ENCODE measurements at places on chromosomes 3 and 15.

DNA sequence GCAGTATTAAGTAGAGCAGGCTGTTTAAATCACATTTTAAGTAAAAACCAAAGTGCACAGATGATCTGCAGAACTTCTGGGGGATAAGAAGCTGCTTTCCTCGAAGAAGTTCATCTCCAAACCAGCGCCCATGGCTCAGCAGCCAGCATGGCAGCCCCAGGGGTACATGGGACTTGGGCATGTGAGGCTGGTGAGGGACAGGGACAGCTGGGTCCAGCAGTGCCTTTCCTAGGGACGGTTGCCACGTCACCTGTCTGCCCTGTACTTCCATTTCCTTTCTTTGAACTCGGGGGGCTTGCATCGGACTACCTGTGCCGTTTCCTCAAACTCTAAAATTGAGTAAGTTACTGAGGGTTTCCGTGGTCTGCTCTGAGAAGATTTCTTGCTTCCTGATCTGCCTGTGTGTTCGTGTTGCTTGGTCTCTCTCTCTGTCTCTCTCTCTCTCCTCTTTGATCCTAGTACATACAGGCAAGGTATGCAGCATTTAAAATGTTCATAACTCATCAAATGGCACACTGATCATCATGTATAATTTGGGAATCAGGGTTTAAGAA, 67.6 kb downstream of the IGF1R start:
- DNase-seq: peak; percentile 12

DNA sequence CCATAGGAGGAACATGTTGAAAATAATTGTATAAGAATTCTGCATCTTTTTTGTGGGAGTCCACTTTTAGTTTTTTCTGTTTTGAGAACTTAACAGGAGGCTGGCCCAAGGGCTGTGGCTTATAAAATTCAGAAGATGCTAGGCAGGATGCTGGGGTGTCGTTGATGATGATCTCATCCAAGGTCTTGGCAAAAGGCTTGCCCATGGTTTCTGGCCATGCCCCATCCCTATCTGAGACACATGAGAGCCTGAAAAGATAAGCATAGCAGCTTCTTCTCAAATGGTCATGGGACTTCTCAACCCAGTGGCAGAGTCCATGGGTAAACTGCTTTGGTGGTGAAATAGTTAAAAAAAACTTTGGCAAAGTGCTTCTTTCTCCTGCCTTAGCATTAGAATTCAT, 35.2 kb downstream of the CMSS1 start:
- DNase-seq: no peak

- DNase-seq: no peak
These were observed 42.4 kb downstream of the MAP2K1 start for GRCh38 chr15:66429117-66429516.

DNA sequence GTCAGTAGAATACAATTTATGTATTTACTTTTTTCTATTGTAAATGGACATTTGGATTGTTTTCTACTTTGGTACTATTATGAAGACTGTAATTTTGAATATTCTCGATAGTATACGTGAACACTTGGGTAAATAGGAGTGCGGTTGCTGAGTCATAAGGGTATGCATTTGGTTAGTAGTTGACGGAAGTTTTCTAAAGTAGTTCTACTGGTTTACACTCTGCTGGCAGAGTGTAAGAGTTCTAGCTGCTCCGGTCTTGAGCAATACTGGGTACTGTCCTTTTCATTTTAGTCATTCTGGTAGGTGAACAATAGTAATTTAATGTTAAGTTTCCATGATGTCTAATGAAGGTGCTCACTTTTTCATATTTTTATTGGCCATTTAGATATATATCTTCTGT, 70.0 kb downstream of the MEF2A start:
- no peak for DNase-seq

- DNase-seq: no peak
These were observed 98.1 kb upstream of the CLSTN2 start for GRCh38 chr3:139836698-139837464.

DNA sequence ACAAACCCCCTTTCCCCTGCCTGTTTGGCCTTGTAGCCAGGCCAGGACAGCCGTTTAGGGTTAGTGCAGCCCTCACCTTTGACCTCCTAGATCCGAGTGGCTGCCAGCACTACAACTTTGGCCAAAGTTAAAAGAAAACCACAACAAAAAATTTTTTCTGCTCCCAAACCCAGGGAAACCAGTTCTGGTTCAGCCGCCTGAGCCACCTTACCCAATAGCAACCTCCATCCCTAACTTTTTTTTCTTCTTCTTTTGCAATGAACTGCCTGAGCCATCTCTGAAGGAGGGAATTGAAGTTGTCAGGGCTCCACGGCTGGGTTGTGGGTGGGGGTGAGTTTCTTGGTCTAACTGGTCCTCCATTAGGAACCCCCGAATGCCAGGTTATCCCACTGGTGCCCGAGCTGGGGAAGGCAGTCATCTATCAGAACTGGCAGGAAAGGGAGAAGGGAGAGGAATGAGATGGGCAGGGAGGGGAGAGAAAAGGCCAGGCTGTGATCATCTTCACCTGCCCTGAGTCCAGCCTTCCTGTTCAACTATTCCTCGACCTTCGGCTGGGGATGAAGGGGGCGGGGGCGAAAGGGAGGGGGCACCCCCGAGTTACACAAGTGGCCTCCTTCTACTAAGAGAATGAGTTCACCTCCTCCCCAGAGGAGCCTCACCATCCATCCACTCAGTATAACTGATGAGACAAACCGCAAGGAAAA, 6.2 kb upstream of the NR2F2 start:
- DNase-seq: no peak

DNA sequence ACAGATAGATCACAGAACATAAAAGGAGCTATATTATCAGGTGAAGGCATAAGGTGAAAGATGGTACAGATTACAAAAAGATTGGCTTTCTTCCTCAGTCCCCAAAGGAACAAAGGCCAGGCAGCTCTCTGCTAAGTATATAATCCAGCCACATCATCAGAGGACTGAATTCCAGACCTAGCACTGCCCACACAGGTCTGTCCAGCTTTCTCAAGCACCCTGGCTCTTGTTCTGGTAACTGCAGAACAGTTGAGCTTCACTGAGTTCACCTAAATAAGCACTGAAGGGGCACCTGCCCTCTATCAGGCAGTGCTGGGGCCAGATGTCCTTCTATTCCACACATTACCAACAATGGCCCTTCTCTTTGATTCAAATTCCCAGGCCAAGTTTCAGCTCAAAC, 6.3 kb downstream of the DUOXA1 start:
- DNase-seq: no peak

DNA sequence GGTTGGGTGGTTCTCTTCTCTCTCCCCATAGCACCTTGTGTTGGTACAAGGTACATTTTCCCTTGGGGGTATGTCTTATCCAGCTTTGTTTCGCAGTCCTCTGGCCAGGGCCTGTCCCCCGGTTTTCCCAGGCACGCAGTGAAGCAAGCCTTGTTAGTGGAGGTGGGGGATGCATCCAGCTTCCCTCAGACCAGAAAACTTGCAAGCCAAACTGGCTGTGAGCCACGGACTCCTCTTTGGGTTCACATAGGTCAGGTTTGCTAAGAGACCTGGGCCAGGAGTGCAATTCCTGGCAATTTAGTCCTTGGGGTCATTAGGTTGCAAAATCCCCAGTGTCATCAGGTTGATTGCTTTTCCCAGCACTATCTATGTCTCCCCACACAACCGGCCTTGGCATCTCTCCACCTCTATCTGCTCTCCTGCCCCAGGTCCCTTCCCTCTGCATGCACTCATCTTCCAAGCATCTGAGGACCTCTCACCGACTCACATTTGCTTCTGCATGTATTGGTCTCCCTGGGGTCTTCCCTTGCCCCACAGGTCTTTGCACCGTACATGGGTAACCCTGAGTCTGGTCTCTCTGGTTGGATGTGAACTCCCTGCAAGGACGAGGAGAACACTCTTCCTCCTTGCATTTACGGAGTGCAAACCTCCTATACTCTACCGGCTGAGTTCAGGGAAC, 34.2 kb downstream of the BCL2L10 start:
- no peak for DNase-seq

DNA sequence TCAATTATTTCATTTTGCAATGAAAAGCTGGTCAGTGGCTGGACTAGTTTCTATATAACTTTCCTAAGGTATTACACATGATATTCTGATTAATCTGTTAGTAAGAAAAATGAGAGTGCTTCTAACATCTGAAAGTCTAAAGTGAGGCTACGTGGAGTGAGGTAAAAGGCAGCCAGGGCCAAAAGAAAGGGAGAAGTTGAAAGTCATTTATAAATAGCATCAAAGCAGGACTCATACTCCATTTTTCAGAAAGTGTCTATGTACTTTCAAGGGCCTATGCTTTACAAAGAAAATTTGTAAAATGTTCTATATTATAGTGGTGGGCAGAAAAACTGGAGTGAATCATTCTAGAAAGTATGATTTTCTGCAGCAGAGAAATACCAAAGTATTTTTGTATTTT, 80.0 kb downstream of the CSNK1G1 start:
- DNase-seq: no peak

GRCh38 chr15:41183581-41183980, 47.0 kb downstream of the EXD1 start:
- DNase-seq: no peak

DNA sequence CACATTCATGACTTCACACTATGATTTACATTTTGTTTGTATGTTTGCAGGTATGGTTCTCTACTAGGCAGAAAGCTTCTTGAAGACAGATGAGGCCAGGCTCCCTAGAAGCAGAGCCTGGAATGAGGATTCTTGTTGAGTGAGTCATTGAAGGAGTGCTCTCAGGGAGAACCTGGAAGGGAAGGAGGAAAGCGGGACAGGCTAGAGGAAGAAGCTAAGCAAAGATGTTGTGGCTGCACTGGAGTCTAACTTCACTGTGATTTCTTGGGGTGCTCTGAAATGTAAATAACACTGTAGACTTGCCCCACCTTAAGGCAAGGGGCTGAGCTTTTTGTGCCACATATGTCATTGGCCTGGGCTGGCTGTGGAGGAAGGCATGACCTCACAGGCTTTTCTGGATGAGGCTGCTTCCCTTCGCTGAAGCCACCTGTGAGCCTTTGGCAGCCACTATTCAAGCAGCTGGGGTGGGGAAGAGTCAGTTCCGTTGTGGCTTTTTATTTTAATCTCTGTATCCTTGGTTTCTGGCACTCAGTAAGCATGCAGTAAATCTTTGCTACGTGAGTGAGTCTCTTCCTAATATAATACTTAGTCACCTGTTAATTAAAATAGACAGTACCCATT, 307.3 kb downstream of the SV2B start:
- peak; percentile 9 for DNase-seq

DNA sequence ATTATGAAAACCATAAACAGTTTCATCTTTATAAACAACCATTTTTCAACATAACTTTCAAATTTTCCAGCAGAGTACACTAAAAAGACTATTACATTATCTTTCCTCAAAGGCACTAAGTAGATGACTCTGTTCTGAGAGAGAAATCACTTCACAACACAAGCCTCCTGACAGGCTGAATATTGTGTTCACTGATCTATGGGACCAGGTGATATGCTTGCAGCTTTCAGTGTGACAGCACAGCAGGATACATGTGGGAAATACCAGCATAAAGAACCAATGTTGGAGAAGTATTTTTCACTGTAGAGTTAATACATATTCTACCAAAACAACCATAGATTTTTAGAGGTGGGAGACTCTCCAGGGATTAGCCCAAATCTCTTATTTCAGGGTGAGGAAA, 350.6 kb downstream of the PLCL2 start:
- no peak for DNase-seq

- no peak for DNase-seq
These were observed 78.7 kb downstream of the PLXNA1 start for GRCh38 chr3:127061641-127062040.

- DNase-seq: no peak
These were observed 484.5 kb downstream of the TAFA4 start for GRCh38 chr3:68447885-68448284.

DNA sequence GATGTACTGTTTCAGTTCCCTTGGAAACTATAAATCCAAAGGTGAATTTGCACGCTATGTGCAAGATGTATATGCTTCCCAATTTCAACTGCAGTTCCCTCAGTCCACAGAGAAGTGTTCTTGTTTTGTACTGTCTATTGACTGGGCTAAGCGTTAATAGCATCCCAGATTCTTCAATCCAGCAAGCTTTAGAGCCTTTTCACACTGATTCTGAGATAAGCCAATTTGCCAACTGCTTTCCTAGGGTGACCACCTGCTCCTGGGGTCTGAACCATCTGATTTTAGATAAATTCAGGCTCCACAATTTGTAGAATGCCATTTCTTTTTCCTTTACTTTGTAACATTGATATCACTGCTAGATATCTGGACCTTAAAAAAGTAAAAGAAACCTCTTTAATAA, 340.1 kb downstream of the PTPRG start:
- no peak for DNase-seq

DNA sequence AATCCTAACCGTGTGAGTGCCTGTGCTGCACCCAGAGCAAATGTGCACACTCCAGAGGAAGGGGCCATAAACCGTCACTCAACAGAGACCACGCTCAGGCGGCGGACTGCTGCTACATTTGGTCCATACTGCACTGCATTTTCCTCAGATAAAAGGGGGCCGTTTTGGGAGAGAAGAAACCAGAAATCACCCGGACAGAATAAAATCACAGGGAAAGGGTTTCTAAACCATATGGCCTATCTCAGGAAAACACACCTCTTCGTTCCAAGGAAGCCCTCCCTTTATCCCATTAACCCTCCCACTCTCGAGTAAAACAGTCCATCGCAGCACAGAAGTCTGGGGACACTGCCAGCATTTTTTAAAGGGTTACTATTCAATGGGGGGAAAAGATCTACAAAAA, 7.6 kb downstream of the IL17RD start:
- no peak for DNase-seq

DNA sequence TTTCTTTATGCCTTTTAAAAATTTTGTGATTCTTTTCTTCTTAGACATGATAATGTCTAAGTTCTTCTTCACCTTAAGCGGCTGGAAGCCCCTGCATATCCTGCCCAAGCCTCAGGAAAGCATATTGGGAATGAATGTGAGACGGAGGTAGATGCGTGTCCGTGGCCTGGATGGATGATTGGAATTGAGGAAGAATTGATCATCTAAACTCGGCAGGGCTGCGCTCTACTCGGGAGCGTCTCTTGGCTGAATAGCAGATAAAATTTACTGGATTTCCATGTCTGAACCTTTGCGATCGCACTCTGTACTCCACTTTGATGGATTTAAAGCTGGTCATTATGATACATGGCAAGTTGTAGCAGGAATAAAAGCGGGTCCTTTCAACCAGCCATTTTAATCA, 406.7 kb upstream of the ONECUT1 start:
- no peak for DNase-seq

GRCh38 chr15:64702816-64703631, 72.4 kb downstream of the RBPMS2 start:
- peak; percentile 98 for DNase-seq

DNA sequence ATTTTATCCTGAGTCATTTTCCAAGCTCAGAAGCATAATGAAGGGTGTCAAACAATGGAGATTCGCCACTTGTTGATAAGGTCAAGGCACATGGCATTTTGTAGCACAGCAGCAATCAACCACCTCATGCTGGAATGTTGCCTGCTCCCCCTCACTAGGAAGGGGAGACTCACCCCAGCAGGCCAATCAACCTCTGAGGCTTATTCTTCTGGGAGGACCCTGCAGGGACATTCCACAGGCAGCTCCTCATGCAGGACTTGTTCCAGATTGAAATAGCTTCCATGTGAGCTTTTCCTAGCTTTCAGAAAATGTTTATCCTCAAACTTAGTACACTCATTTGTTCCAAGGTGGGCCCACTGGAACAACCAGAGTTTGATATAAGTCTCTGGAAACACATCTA, 77.6 kb downstream of the SSR3 start:
- DNase-seq: no peak
